ENCODE measurements at places on chromosomes 7 and 10.
A peak's percentile ranks its signal among the peaks of the same experiment; 100 is the strongest.

- no peak for DNase-seq
Observed at GRCh38 chr7:2515424-2516193, 4.0 kb upstream of the LFNG start.

GRCh38 chr10:11794566-11794965, 28.6 kb upstream of the PROSER2 start:
- no peak for DNase-seq

- no peak for DNase-seq
Observed at GRCh38 chr10:101020427-101021075, 10.4 kb downstream of the PDZD7 start.

GRCh38 chr10:33697016-33697415, 362.5 kb upstream of the NRP1 start:
- no peak for DNase-seq

DNA sequence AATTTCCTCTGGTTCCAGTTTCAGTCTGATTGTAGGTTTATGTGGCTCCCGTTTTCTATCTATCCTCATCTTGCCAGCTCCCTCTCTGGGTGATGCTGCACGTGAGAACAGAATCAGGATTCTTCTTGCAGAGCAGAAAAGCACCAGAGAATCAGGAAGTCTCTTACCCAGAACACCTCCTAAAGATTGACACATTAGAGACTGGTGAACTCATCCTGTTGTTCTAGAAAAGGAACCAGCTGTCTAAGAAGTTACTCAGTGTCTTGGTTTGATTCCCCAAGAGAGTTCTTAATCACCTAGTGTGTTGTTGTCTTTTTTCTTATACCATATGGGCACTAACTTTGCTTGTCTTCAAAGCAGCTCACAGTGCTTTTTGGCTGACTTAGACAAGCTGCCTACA, 152.4 kb downstream of the DGKI start:
- no peak for DNase-seq

- no peak for DNase-seq
Observed at GRCh38 chr7:76397409-76398183, 11.9 kb downstream of the SSC4D start.

GRCh38 chr10:72729528-72729927, 37.6 kb downstream of the MCU start:
- DNase-seq: no peak

- DNase-seq: peak; percentile 56
Observed at GRCh38 chr7:151123822-151124464, 37.7 kb downstream of the AGAP3 start.

DNA sequence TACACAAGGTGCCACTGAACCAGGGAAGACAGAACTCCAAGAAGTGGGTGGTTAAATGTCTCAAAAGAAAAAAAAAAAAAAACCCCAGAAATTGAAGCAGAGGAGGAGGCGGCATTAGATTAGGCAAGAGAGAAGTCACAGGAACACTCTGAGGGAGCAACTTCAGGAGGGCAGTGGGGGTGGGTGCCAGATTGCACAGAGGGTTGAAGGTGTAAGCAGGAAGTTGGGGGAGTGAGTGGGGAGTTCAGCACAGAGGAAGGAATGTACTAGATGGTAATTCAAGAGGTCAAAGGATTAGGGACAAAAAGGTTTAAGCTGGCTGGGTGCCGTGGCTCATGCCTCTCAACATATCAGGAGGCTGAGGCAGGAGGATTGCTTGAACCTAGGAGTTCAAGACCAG, 110.0 kb upstream of the PDLIM1 start:
- DNase-seq: no peak

DNA sequence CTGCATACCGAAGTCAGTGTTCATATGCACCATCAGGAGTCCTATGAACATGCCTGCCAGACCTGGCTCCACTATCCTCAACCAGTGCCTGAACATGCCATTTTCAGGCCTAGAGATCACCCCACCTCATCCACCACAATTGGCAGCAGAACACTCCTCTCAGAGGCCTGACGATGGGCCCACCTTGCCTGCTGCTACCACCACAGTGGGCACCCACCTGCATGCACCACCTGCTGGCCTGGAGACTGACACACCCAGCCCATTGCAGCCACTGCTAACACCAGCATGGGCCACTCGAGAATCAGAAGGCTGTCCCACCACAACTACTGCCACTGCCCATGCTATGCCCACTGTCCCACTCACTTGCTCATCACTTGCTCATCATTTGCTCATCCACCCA, 130.7 kb upstream of the FAM13C start:
- DNase-seq: no peak

- no peak for DNase-seq
Observed at GRCh38 chr10:54159924-54160323, 641.1 kb downstream of the PCDH15 start.

DNA sequence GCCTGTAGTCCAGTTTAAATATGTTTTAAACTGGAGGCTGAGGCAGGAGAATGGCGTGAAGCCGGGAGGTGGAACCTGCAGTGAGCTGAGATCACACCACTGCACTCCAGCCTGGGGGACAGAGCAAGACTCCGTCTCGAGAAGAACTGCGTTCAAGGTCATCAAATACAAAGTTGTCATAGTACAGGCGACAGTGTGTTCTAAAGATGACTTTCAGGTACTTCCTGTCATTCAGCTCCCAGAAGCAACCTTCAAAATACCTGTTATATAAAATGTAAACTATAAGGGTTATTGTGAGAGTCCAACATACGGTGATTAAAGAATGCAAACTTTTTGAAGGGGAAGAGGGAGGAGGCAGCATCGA, 8.7 kb downstream of the MPP7 start:
- no peak for DNase-seq

GRCh38 chr10:71963351-71964097, 671 bp upstream of the CHST3 start:
- DNase-seq: no peak

- DNase-seq: peak; percentile 70
Observed at GRCh38 chr10:91683975-91684374, 51.1 kb upstream of the PPP1R3C start.

DNA sequence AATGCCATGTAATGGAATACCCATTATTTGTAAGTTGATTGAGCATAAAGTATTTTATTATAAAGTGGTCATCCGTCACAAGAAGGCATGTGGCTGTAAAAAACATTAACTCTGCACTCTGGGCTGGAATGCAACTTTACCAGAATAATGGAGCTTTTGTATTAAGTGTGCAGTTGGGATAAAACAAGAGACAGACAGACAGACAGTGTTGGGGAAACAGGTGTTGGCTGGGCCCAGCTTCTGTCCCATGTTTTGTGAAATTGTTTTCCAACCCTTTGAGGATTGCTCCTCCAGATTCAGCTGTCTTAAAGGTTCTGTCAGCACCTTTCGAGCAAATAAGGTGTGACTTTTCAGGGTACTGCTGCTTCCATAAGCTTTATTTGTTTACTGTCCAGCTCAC, 67.9 kb upstream of the NFKB2 start:
- DNase-seq: no peak

- no peak for DNase-seq
Observed at GRCh38 chr10:91471602-91472001, 61.5 kb downstream of the HECTD2 start.

- DNase-seq: no peak
Observed at GRCh38 chr7:36736899-36737211, 12.6 kb upstream of the AOAH start.

DNA sequence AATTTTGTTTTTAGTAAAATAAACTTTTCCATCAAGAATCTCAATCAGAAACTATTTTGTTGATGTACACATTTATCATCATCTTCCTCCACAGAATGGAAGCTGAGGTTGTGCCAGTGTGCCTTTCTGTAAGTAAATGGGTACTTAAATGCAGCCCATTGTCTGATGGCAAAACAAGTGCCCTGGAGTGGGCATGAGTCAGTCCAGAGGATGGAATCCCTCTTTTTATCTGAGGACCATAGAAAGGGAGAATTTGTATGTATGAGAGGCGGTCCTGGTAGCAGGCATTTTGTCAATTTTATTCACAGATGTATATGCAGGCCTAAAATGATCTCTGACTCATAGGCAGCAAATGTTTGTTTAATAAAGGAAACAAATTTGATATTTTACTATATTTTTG, 102.1 kb upstream of the MAGI2 start:
- no peak for DNase-seq

GRCh38 chr7:92994901-92995300, 122.9 kb downstream of the SAMD9 start:
- no peak for DNase-seq

DNA sequence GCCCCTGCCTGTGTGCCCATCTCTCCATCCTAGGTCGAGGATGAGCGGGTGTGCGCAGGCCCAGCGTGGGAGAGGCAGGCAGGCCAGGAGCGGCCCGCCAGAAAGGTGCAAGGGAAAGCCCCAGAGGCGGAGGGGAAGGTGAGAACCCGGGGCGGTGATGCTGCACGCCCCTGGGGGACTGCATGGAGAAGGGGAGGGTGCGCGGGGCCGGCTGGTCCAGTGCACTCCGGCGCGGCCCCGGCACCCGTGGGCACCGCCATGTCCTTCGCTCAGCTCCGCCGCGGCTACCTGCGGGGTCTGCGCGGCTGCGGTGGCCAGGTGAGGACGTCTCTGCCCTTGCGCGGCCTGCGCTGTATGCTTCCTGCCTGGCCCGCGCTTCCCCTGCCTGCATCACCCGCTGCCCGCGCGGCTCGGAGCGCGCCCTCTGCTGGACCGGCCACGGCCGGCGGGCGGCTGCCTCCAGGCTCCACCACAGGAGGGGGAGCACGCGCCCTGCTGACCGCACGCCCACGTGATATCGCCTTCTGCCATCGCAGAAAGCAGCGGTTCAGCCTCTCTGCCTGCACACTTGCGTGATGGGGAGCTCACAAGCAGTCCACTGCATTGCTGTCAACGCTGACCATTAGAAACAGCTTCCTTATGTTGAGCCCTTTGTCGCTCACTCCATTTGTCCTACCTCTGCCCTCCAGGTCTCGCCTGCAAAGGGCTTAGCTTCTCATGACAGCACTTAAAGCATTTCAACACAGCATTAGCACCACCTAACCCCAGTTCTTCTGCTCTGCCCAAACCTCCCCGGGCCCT, 73.9 kb downstream of the CXCL12 start:
- peak; percentile 37 for DNase-seq

DNA sequence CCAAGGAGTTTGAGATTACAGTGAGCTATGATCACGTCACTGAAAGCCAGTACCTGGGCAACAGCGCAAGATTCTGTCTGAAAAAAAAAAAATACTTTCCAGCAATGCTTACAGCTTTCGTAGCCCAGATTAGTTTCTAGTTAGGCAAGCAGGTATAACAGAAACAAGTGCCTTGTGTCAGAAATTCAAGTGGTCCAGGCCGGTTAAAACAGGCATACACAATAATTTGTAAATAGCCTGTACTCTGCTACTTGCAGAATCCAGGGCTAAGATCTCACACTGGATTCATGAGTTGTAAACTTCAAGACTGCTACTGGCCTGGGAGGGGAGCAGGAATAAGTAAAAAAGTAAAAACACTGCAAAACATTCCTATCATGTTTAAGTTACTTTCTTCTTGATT, 512.9 kb downstream of the IPMK start:
- DNase-seq: no peak

- no peak for DNase-seq
Observed at GRCh38 chr7:122975341-122975740, 20.2 kb downstream of the TAS2R16 start.

GRCh38 chr10:50621968-50622705, 1.6 kb downstream of the SGMS1 start:
- DNase-seq: peak; percentile 80

DNA sequence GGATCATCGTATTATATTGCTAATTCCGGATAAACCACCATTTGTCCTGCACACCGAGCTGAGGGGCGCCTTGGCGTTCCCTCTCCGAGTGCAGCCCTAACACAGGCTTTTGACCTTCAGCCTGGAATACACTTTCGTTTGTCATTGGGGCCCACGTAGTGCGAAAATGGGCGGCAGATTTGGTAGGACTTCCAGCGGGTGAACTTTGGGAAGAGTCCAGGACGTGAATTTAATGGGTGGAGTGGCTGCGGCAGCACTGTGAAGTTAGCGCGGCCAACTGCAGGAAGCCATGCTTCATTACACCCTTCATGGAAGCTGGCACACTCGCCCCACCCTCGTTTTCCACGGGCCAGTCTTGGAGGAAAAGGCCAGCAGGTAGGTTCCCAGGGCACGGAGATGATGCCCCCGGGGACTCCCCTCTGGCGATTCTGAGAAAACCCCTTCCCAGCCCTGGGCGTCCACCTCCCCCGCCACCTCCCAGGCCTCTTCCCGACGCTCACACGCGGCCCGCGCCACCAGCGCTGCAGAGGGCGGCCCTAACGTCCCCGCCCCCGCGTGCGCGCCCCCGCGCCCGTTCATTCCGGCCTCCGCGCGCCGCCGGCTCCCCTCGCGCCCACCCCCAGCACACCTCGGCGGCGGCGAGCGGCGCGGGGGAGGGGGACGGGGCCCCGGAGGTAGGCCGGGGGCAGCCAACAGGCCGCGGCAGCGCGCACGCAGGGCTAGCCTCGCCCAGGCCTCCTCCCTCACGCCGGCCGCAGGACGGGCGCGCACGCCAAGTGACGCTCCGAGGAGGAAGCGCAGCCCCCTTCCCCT, at the start of gene MLLT10:
Gene MLLT10, plus strand, starts transcription at position 766 of the 813 bp plus-strand sequence. CDS start 413 bp downstream, outside the sequence.
- peak; percentile 84 for DNase-seq

DNA sequence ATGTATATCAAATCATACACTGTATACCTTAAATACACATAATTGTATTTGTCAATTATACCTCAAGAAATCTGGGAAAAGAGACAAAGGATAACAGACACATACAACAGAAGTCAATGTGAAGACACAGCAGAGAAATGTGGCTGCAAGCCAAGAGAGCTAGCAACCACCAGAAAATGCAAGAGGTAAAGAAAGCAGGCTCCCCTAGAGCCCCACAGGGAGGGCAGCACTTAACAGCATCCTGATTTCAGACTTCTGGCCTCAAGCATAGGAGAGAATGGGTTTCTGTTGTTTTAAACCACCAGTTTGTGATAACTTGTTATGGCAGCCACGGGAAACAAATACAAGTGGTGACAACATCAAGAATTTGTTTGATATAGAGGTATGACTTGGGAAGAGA, 1197.2 kb downstream of the SORCS1 start:
- no peak for DNase-seq

DNA sequence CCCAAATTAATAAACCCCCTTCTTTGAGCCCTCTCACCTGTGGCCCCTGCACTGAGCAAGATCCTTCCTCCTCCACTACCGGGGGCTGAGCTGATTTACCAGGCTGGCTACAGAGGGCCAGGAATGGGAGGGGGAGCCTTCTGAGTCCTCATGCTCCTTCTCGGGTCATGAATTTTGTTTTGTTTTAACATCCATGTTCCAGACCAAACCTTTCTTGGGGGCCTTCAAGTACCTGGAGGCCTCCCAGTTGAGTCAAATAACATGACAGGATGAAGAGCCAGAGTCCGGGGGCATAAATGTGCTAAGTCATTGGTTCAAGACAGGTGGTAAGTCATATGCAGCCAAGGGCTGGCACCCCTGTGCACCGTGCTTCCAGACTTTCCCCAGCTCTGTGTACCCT, 39.6 kb downstream of the AFAP1L2 start:
- no peak for DNase-seq

GRCh38 chr7:135334830-135335543, 101.3 kb downstream of the STRA8 start:
- no peak for DNase-seq

- no peak for DNase-seq
Observed at GRCh38 chr7:117143066-117143465, 179.8 kb downstream of the WNT2 start.

- no peak for DNase-seq
Observed at GRCh38 chr7:26664735-26665416, 199.5 kb downstream of the SKAP2 start.
